ENCODE measurements at places on chromosomes 7 and 10.

- DNase-seq, result no peak
Observed at GRCh38 chr10:59589796-59590195, 119.9 kb downstream of the SLC16A9 start.

- peak; percentile 56 for DNase-seq
Observed at GRCh38 chr10:110209926-110210673, 2.7 kb downstream of the MXI1 start.

DNA sequence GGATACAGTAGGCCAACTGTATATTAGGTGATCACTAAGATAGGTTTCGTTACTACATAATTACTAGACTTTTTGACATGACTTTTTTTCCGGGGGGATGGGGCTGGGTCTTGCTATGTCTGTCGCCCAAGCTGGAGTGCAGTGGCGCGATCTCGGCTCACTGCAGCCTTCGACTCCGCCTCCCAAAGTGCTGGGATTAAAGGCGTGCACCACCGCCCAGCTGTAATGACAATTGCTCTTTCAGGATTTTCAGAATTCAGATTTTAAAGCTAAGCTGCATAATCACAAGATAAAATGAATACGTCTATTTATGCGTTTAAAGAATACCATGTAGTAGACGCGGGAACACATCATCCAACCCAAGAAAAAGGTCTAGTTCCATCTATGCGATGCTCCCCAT is 982 bp downstream of the IDI1 start:
- DNase-seq, result no peak

DNA sequence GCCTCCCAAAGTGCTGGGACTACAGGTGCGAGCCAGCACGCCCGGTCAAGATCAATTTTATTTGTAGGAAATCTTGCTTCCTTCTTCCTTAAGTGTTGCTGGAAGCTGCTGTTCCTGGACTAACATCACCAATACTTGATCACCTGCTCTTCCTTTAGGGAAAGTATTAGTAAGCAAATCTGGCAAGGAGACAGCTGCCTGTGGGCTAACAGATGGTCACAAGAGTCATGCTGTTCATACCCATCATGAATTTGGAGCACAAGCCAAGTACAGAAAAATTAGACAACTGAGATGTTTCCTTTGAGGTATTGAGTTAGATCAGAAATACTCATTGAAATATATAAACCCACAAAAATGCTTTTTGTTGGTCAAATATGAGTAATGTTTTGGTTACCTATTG is 27.9 kb downstream of the BAIAP2L1 start:
- peak; percentile 82 for DNase-seq

DNA sequence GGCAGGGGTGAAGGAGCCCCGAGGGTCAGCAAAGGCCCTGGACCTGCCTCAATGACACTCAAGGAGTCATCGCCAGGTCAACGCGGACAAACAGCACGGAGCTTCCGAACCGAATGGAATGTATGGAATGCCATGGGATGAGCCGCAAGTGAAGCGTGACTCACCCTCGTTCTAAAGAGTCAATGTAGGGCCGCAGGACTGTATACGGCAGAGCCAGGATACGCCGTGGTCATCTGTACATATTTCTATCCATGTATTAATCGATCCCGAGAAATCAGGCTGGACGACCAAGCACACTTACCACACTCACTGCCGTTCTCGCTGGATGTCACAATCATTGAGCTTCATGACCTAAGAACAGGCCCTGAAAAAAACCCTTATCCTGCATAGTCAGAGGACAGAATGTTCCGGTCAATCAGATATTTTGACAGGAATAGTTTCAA is 4.3 kb downstream of the SNX8 start:
- peak; percentile 75 for DNase-seq

GRCh38 chr10:43127442-43127841 is 10.8 kb upstream of the CSGALNACT2 start:
- DNase-seq, result peak; percentile 10

- DNase-seq, result no peak
Observed at GRCh38 chr7:71768450-71768849, 636.5 kb downstream of the GALNT17 start.

GRCh38 chr10:46240684-46241565 is 45.9 kb upstream of the ANTXRL start:
- DNase-seq, result no peak

DNA sequence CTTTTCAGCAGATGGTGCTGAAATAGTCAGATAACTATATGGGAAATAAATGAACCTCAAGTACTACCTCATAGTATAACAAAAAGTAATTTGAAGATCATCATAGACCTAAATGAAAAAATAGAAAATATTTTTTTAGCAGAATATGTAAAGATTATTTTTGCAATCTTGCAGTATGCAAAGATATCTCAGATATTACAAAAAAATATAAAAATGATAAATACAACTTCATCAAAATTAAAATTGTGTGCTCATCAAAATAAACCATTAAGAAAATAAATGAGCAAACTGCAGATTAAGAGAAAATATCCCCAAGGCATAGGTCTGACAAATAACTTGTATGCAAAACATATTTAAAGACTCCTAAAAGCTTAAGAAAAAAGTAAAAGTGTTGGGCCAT is 83.4 kb upstream of the KCND2 start:
- DNase-seq, result no peak

DNA sequence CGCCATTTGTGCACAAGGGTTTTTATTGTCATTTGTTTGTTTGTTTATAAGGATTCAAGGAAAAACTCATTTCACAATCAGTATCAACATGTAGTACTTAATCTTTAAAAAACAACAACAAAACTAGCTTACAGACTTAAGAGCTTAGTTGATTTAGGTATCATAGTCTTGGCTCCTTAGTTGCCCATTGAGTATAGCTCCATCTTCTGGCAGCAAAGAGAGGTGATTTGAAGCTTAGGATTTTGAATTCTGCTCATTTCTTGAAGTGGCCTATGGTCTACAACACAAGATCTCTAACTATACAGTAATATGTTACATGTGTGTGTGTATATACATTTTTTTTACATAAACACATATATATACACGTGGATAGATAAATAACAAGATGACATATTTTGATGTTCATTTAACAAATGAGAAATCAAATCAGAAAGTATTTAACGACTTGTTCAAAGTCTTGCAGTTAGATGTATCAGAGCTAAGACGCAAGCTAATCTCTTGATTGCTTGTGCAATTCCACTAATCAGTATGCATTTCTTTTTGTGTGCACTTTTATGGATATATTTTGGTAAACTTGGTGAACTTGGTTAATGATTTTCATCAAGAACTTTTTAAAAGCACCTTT is 307.3 kb downstream of the CAMK1D start:
- peak; percentile 72 for DNase-seq

DNA sequence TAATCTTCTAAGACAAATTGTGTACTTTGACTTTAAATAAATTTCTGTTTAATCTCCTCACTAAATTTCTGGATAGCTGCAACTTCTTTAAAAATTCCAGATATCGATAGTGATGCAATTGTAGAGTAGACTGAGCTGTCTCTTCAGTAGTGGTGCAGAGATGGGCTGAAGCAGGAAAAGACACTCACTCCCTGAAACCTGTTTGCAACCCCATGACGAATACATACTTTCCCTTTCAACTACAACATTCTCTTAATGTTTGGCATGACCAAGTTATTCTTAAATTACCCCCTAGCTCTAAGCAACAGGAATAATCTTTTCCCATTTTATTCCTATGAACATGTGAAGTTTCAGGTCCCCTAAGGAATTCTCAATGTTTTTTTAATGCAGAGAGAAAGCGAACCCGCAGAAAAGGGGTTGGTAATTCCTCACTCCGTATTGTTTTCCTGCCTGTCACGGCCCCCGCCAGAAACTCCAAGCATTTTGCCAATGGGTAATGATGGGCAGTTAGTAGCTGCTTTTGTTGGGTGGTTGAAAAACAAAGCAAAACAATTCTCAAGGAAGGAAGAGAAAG is 1.3 kb downstream of the THSD7A start:
- peak; percentile 64 for DNase-seq

GRCh38 chr7:140229101-140229525 is 52.3 kb upstream of the KDM7A start:
- no peak for DNase-seq

DNA sequence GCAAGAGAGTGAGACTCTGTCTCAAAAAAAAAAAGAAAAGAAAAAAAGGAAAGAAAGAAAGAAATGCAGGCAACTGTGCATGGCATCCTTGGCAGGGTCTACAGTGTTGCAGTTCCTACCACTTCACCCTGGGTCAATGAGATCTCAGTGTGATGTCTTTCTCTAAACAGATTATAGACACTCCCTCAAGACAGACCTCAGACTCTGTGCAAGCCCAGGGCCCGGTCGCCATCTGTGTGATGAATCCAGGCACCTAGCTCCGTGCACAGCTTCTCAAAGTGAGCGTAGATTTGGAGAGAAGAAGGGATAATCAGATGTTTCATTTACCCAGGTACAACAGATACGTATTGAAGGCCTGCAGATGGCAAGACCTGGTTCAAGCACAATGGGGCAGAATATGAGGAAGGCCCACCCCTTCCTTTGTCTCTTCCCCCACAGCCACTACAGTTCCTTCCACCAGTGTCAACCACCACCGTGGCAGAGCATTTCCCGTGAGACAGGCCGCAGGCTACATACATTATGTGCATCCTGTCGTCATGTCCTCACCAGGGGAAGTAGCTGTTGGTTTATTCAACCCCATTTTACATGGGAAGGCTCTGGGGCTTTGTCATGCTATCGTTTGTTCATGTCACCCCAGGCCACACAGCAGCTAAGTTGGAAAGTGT is 471.7 kb upstream of the GALNT17 start:
- no peak for DNase-seq

- no peak for DNase-seq
Observed at GRCh38 chr10:100897976-100898375, 14.8 kb upstream of the SLF2 start.

GRCh38 chr10:98296524-98296923 is 28.5 kb upstream of the LOXL4 start:
- peak; percentile 76 for DNase-seq

DNA sequence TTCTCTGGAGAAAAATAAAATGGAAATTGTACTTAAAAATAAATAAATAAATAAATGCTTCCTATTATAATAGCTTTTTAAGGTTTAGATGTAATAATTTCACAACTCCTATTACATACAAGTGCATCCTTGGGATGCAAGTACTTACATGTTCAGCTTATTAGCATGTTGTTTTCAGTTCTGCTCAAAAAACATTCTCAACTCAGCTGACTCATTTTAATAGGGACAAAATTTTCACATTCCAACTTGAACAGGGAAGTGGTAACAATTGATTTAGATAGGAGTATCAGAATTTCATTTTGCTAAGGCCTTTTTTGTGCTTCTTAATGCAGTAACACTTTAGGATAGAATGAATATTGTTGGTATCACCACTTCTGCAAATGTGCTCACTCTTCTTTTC is 16.7 kb upstream of the PAPSS2 start:
- peak; percentile 89 for DNase-seq

- no peak for DNase-seq
Observed at GRCh38 chr10:131547129-131547799, 235.7 kb upstream of the TCERG1L start.

GRCh38 chr7:155789001-155789725 is 23.1 kb downstream of the SHH start:
- DNase-seq, result peak; percentile 43

GRCh38 chr7:144473908-144474307 is 70.4 kb upstream of the NOBOX start:
- DNase-seq, result no peak

DNA sequence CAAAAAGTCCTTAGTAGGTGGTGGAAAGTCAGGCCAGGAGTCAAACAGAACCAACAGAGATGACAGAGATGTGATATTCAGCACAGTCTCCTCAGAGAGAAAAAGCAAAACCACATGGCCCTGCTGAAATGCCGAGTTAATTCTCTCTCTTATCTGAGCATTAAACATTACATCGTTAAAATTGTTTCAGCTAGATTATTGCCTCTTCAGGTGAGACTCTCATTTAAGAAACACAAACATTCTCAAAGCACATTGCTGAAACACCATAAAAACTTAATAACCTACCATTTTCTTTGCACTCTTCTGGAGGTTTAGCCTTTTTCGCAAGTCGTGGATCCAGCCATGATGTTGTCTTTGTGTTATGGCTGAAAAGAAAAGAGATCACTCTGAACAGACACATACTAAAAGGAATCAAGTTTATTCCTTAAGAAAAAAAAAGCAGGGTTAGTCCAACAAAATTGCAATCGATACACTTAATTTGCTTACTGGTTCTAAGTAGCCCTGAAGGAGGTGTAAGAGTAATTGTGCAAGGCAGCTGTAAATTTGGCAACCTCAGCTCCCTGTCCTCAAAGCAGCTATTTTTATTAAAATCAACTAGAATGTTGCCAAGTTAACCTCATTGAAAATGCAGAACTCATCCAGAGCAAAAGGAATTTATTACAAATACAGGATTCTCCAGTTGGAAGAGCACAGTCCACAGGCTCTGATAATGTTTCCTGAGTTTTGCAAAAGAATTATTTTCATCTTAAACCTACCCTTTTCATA is 691.1 kb downstream of the PHTF2 start:
- DNase-seq, result no peak

GRCh38 chr7:95951997-95952795 is 179.8 kb downstream of the DYNC1I1 start:
- no peak for DNase-seq

- DNase-seq, result no peak
Observed at GRCh38 chr10:13732465-13732881, 145.7 kb downstream of the PRPF18 start.

DNA sequence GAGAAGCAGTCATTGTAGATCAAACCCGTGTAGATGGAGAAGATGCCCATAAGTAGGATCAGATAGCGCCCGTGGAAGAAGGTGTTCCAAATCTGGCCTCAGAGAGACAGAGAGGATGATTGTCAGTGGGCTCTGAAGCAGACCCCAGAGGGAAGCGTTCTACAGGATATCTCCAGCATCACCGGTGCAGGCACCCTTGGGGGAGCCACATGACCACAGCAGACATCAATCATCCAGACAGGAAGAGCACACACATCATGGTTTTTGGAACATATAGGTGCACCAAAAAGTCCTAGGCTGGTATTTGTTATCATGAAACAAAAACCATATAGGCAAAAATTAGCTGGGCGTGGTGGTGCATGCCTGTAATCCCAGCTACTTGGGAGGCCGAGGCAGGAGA is 44.0 kb upstream of the SVOPL start:
- DNase-seq, result no peak

GRCh38 chr10:88274286-88274685 is 308.8 kb downstream of the RNLS start:
- no peak for DNase-seq

- no peak for DNase-seq
Observed at GRCh38 chr7:1054438-1054837, 10.1 kb downstream of the GPR146 start.

DNA sequence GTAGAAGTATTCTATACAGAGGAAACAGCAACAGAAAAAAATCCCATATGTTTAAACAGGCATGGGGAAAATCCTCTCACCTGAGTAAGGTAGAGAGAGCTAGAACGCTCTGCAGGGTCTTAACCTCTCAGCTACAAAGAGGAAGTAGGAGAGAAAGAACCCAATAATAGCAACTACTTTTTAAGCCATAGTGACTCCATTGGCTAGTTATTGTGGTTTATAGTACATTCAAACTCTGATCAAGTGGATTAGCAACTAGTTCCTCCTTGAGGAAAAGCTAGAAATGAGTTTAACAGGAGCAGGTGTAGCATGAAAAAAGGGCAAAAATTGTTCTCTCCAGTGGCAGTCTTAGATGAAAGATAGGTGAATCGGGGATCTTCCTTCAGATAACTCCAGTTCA is 89.7 kb downstream of the HGF start:
- no peak for DNase-seq
